ENCODE measurements at places on chromosomes 2 and 18. TPM values are rescaled to one million over a fixed set of nuclear protein-coding genes. Genes with fewer than 3 reads are reported as not detected.

MARCHF4 gene
- total RNA-seq, result not detected

CPLX4 gene
- not detected for total RNA-seq

PPP1R1C gene
- not detected for total RNA-seq

UGT1A3 gene
- total RNA-seq, result not detected

C2orf80 gene
- total RNA-seq, result not detected

UGT1A8 gene
- total RNA-seq, result not detected

ASXL3 gene
- total RNA-seq, result 0.02 TPM

MAP4K3 gene
- 31.3 TPM for total RNA-seq

SNRNP27 gene
- total RNA-seq, result 52.0 TPM

COL3A1 gene
- total RNA-seq, result not detected

DNA sequence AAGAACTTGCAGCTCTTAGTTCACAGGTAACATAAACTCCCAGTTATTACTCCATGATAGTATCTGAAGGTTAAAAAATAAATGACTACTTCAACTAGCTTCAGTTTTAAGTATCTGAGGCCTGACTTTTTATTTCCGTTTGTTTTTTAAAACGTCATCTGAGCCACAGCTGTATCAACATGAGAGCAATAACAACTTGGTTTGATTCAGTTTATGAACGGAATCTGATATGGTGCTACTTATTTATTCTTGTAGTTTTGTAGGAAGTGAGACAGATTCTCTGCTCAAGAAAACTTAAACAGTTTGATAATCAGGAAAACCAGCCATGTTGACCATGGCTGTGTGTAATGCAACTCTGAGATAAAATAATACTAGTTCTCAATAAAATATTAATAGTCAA, 34.9 kb downstream of the NAB1 start:
- no peak for DNase-seq

GRCh38 chr2:239179851-239180371, 220.9 kb downstream of the HDAC4 start:
- DNase-seq, result no peak

DNA sequence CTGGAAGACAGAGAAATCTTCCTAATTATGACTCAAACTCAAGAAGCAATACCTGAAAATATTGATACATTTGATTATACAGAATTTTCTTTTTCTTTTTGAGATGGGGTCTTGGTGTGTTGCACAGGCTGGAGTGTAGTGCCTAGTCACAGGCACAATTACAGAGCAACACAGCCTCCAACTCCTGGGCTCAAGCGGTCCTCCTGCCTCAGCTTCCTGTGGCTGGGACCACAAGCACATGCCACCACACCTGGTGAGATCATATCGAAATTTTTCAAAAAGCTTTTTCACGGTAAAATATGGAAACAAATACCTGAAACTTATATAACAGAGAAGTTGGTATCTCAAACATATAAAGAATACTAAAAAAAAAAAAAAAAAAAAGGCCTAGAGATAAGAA, 27.9 kb downstream of the TGFBRAP1 start:
- DNase-seq, result no peak

- peak; percentile 53 for DNase-seq
Measured at GRCh38 chr2:224584111-224584784, 915 bp downstream of the CUL3 start.

- DNase-seq, result no peak
Measured at GRCh38 chr2:78351208-78351607, 674.3 kb upstream of the REG3G start.

GRCh38 chr2:191315365-191315752, 70.2 kb downstream of the MYO1B start:
- peak; percentile 36 for DNase-seq

GRCh38 chr18:28801876-28802275, 624.9 kb upstream of the CDH2 start:
- no peak for DNase-seq

DNA sequence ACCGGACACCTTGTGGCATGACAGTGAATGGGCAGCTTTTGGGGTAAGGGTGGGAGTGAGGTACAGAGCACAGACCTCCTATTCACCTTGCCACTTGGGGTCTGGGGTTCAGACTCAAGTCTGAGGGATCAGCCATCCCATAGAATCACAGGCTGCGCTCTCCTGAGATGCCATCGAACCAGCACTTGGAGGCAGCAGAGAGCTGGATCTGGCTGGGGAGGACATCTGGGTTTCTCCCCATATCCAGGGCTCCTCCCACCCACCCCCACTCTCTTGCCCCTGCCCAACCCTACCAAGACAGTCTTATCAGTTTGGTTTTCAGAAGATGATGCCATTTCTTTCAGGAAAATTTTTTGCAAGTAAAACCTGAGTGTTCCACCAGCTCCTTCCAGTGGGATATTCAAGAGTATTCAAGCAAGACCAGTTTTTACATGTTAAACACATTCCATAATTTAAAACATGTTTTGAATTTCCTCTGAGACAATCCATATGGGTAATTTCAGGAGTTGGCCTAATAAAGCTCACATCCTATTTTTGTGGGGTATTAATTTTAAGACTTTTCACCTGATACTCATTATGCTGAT, 29.2 kb upstream of the TEX44 start:
- peak; percentile 37 for DNase-seq

DNA sequence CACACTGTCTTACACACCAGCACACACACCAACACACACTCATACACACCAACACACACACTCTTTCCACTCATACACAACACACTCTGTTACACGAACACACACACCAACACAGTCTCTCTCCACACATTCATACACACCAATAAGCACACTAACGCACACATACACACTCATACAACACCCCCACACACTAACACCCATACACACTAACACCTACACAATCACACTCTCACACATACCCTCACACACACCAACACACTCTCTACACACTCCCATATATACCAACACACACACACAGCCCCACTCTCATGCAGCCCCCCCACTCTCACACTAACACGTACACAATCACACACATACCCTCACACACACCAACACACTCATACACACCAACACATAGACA, 123.8 kb downstream of the DYSF start:
- no peak for DNase-seq

GRCh38 chr2:38875227-38875575, 533 bp downstream of the DHX57 start:
- DNase-seq, result no peak

DNA sequence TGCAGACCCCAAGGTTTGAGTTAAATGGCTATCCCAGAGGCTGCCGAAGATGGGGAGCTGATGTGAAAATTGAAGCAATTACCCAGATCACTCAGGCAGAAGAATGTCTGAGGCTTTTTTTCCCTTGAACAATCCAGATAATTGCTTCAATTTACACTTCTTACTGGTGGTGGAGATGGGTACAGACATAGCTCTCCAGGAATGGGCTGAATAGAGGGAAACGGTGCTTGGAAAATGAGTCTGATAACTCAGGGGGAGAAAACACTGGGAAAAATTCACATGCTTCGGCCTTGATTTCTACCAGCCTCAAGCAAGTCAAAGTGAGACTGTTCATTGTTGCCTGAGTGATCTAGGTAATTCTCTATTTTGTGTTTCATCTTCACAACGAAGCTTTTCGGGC, 9.5 kb upstream of the KIF5C start:
- no peak for DNase-seq

- DNase-seq, result no peak
Measured at GRCh38 chr18:51721996-51722395, 524.5 kb upstream of the MEX3C start.

DNA sequence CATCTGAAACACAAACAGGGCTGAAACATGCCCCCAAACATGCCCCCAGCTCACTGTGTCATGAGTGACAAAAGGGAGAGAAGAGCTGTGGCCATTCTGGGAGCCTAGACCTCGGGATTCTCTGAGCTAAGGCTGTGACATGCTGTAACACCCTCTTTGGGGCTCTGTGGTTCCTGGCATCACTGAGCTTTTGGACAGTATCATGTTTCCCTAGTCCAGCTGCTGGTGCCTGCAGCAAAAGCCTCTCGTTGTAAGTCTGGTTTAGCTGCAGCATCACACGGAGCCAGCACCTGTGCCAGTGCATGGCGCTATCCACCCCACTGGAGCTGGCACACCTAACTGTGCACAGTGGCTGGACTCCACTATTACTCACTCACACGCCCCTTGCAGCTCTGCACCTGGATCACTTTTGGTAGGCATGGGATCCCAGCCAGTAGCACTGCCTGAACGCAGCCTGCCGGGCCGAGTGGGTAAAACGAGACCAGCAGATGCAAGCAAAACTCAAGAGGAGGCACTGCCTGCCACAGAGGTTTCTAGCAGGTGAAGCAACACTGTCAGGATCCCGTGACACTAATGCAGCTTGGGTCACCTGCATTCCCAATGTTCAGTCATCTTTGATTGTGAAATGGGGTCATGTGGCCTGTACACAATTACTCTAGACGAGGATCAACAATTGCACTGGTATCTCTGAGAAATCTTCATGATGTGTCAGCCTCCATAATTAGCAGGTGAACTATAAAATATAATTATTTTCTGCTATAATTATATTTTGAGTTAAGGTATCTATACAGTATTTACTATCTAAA, 547.2 kb downstream of the ZNF804A start:
- no peak for DNase-seq

DNA sequence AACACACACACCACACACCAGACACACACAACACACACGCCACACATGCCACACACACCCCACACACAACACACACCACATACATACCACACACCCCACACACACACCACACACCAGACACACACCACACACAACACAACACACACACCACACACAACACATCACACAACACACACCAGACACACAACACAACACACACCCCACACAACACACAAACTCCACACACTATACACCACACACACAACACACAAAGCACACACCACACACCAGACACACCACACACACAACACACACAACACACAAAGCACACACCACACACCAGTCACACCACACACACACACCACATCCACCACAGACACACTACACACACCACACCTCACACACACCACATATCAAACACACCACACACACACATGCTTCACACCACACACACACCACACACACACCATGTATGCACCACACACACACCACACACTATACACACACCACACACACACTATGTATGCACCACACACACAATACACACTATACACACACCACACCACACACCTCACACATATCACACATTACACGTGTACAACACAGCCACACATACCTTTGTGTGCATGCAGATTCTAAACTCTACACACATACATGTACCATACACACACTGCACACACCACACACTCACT, 72.2 kb downstream of the TMEM18 start:
- DNase-seq, result no peak

DNA sequence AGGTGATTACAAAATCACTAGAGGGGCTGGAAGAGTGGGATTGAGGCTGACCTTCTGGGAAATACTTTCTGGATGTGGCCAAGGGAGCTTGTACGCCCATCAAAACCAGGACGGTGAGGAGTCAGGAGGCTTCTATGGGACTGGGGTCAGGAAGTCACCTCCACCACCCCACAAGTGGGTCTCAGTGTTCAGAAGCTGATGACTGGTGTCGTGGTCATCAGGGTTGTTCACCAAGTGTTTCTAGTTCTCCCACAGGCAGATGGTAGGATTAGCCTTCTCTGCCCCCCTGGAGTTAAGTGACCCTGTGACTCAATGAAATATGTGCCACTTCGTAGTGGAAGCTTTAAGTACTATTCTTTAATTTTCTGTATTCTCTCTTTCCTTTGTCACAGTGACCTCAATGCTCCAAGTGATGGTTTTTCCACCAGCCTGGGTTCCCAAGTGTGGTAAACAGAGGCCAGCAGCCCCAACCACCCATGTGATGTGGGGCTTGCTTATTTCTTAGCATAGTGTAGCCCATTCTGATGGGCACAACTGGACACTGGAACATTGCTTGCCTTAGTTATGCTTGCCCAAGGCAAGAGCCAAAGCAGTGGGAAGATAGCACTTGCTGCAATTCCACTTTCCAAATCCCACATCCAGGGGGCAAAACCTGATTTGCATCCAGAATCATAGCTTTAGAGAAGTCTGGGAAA, 258.8 kb downstream of the CYP26B1 start:
- no peak for DNase-seq

GRCh38 chr18:7273301-7273921, 42.5 kb downstream of the LRRC30 start:
- DNase-seq, result no peak

- no peak for DNase-seq
Measured at GRCh38 chr18:8660316-8660715, 45.0 kb upstream of the MTCL1 start.
